ENCODE measurements at places on chromosomes 5 and 9.

DNA sequence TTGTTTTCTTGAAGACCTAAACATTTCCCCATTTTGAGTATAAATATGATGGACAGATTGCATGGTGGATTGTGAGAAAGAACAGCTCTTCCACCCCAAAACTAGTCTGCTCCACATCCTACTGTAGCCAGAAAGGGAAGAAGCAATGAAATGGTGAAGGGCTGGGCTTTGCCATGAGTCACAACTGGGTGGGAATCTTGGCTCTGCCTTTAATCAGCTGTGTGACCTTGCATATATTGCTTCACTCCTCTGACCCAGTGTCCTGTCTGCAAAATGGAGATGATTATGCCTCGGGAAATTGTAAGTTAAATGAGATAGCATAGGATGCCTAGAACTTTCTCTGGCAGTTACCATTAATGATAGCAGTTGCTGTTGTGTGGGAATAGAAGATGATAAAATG, 101.9 kb downstream of the PDE8B start:
- DNase-seq, result no peak

- DNase-seq, result no peak
Observed at GRCh38 chr9:19231904-19232822, 1.7 kb downstream of the DENND4C start.

GRCh38 chr5:32241034-32241783, 67.1 kb upstream of the GOLPH3 start:
- peak; percentile 18 for DNase-seq

GRCh38 chr9:128397831-128398230, 22.8 kb upstream of the CERCAM start:
- no peak for DNase-seq

DNA sequence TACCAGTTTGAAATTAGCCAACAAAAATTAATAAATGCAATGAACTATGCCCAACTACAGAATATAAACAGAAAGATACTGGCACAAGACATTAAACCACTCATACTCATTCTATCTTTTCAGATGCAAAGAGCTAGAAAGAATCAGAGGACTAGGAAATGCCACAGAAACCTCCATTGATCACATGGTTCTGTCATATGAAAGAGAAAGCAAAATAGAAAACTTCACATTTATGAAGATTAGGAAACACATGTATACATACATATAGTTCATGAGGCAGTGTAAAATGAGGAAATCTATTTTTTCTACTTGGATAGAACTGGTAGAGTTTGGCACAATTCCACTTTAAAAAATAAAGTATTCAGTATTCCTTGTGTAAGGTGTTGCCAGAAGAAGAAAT, 275.1 kb upstream of the PTGER4 start:
- DNase-seq, result no peak

DNA sequence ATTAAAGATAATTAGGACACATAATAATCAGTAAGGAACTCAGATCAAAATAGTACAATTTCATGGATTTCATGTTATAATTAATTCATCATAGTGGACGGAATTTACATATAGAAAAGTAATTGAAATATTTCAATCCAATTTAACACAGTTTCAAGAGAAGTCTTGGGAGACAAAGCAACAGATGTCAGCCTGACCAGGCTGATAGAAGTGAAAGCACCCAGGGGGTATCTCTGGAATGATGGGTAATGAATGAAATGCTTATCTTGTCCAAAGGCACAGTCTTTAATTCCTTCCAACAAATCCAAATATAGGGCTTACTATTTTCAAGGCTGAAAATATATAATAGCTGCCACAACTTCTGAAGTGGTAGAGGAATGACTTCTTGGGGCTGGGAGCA, 629.3 kb upstream of the RGMB start:
- DNase-seq, result no peak

DNA sequence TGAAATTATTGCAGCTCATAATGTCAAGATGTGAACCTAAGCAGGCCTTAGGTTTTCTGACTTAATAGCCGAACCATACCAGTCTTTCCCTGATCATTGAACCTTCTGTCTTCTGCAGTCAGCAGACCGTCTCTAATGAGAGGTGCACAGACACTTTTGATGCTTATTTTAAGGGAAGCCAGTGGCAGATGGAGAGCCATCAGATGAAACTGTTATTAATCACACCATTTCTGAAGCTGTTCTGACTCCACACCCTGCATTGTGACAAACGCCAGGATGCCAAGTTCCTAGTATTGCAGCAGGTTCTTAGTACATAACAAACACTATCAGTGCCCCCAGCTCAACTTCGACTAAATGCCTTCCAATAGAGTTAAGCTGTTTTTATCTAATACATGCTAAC, 43.0 kb downstream of the PIK3R1 start:
- DNase-seq, result no peak

GRCh38 chr5:96871686-96872085, 4.6 kb upstream of the ERAP2 start:
- no peak for DNase-seq

GRCh38 chr9:92278110-92278509, 15.4 kb downstream of the IARS1 start:
- no peak for DNase-seq

DNA sequence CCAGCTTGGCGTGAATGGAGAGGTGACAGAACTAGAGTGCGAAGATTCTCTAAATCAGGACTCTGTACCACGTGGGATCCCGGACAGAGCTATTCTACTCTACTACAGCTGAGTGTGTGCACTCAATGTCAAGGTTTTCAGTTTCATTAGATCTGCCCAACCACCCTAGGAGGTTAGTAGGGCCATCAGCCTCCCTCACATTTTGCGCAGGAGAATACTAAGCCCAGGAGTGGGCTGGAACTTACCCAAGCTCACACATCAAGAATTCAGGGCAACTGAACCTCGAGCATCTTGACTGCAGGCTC, 68.3 kb upstream of the TBC1D2 start:
- no peak for DNase-seq

DNA sequence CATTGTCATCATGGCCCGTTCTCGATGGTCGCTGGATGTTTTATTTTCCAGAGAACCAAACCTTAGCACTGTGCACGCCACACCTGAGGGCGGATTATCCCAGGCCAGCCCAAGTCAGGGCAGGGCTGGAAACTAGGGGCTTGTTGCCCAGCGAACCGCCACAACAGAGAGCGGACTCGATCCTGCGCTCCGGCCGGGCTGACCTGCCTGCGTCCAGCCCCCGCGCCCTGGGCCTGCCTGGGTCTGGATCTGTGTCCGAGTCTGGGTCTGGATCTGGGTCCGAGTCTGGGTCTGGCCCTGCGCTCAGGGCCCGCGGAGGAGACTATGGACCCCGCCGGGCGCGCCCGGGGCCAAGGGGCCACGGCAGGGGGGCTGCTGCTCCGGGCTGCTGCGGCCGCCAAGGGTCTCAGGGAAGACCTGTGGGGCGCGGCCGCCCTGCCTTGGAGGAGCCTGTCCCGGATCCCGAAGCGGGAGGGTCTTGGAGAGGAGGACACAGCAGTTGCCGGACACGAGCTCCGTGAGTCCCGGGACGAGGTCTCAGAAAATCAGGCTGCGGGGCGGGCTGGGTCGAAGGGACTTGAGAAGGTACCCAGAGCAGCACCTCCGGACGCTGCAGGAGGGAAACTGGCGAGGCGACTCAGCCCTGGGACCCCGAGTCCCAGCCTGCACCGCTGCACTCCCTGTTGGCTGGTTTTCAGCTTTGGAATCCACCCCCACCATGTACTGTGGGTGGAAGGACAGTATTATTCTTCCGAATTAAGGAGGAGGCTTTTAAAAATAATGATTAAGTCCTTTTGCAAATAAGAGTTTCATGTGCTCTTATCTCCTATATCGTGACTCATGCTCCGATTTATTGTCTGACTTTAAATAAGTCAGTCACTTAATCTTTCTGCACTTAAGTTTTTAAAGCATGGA, at the start of gene ANKDD1B:
Gene ANKDD1B (plus strand): TSS at position 143 of the 915 bp plus-strand sequence. CDS start 182 bp downstream, at position 325.
- DNase-seq, result peak; percentile 41

GRCh38 chr9:108727580-108728111, 128.1 kb downstream of the ACTL7B start:
- DNase-seq, result no peak

DNA sequence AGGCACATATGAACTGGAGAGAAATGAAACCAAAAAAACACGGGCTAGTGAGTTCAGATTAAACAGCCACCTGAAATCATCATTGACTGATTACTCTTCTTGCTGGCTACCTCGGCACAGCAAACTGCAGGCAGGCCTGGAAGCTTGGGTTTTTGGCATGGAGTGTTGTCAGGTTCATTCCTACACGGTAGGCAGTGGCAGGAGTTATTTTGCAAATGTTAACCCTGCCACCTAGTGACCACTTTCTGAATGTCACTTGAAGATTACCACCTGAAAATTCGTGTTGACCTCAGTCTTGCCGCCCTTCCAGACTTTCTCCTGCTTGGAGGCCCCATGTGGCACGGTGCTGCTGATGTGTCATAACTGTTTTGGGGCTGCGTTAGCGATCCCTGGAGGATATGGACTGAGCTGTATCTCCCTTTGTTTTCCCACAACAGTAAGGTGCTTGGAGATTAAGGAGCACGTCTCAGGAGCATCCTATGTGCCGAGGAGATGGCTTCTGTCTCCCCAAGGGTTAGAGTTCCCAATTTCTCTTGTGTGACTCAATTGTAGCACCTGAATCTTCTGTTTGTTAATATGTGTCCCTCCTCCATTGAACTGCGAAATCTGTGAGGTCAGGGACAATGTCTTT, 12.7 kb upstream of the CD180 start:
- DNase-seq, result peak; percentile 67

DNA sequence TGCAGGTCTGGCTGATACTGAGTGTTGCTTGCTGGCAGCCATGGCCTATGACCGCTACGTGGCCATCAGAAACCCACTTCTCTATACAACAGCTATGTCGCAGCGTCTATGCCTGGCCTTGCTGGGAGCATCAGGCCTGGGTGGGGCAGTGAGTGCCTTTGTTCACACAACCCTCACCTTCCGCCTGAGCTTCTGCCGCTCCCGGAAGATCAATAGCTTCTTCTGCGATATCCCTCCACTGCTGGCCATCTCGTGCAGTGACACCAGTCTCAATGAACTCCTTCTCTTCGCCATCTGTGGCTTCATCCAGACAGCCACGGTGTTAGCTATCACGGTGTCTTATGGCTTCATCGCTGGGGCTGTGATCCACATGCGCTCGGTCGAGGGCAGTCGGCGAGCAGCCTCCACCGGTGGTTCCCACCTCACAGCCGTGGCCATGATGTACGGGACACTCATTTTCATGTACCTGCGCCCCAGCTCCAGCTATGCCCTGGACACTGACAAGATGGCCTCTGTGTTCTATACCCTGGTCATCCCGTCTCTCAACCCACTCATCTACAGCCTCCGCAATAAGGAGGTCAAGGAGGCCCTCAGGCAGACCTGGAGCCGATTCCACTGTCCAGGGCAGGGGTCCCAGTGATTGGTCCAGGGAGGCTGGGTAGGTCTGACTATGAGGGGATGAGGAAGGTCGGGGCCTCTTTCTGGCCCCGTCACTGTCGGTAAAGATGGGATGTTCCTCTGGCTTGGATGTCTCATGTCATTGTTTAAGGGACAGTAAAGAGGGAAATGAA, 718 bp downstream of the OR5C1 start:
- no peak for DNase-seq

All from GM20000 (cell line).